Lower lobe of right lung (tissue), 2 donors: ENCODE measurements at places on chromosomes 7 and 10. TPM values are rescaled to one million over a fixed set of nuclear protein-coding genes. Genes with fewer than 3 reads are reported as not detected.

- no peaks in the 10 kb centered on the region for H3K27me3 ChIP-seq
- no peaks in the 10 kb centered on the region for H3K36me3 ChIP-seq
- no peak overlapping the region for H3K4me3 ChIP-seq
- H3K4me1 ChIP-seq, result no peaks in the 10 kb centered on the region
- H3K27ac ChIP-seq, result no peak overlapping the region
- no peak for DNase-seq
Measured at GRCh38 chr7:25294624-25295023, 66.3 kb upstream of the NPVF start.

GRCh38 chr7:67644151-67644550, 647.5 kb downstream of the TYW1 start:
- no peak for DNase-seq
- no peak overlapping the region for H3K4me3 ChIP-seq
- H3K27me3 ChIP-seq, result no peaks in the 10 kb centered on the region
- H3K36me3 ChIP-seq, result no peaks in the 10 kb centered on the region
- no peaks in the 10 kb centered on the region for H3K4me1 ChIP-seq

DNA sequence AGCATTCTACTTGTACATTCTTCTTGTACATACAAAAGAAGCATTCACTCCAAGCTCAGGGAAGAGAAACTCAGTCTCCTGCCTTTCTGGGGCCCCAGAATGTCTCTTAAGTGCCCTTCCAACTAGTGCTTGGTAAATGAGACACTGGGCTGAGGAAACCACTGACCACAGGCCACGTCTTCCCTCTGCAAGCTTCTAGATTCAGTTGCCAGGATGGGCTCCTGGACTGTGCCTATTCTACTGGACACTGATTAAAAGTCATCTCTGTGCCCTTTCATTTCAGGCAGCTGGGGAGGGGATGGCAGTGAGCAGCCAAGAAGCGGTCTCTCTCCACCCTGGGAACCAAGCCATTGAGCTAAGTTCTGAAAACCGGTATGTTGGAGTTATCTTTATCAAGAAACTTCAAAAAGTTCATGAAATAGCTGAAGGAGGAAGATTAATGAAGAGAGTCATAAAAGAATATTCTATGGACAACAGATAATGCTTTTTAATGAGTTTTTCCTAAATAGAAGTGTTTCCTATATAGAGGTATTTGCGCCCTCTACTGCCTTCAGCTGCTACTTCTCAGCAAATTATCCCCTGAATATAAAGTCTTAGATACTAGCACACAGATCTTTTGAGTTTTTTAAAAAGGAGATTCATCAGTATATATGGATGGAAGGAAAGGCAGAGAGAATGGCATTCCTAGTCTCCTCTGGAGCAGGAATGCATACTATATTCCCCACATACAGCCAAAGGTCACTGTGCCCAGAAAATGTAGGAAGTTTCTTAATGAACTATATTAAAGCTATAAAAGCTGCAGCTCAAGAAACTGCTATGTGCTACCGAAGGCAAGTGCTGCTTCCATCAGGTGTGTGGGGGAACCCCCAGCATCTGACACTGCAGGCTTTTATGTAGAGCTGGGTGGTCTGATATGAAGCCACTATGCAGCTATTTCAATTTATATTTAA, 8.4 kb upstream of the IFIT1B start:
- H3K27me3 ChIP-seq, result no peaks in the 10 kb centered on the region
- H3K27ac ChIP-seq, result no peak overlapping the region
- H3K4me3 ChIP-seq, result no peak overlapping the region

DNA sequence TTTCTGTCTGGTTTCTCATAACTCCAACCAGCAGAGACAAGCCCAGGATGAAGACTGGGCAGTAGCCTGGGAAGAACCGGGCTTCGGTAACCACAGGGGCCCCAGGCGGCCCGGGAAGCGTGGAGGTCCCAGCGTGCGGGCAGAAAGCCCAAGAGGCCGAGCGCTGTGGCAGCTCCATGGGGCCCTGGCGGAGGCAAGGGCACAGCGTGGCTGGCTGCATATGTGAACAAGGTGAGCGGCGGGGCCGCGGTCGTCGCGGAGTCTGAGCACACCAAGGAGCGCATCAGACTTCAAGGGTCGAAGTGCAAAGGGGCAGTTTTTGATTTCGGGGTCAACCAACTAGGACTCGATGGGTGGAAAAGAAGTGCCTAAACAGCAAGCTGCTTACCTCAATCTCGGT, 45.9 kb downstream of the AKR1D1 start:
- DNase-seq, result no peak
- no peak overlapping the region for H3K27ac ChIP-seq

The TSPAN33 gene
- total RNA-seq, result 9.5 TPM

The TAF3 gene
- total RNA-seq, result 10.8 TPM

DNA sequence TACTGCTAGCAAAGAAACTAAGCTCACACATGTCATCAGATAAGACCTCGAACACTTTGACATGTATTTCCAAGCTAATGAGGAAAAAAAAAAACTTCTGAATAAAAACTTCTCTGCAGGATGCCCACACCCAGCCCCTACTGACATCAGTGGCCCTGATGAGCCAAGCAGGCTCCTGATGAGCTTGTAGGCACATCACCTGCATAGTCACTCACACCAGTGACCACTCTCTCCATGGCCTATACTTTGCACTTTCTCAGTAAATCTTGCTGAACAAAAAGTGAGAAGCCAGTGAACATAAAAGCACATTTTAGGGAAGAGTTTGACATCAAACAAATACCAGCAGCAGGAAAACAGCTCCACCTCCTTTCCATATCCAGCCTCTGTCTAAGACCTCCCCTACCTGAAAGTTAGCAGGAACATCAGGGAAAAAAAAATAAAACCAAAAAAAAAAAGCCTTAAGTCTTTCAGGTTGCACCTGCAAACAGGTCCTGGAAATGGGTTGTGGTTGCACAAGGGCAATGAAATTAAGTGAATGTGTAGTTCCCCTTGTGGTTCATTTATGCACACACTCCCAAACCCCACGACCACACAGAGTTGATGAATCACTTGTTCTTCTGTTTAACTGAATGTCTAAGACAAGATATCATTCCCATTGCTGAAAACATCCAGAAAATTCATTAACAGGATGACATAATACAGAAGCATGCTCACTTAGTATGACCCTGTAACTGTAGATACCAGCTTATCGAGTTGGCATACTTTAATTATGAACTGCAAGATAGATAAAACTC, 205.2 kb upstream of the PDE1C start:
- no peaks in the 10 kb centered on the region for H3K36me3 ChIP-seq
- DNase-seq, result no peak
- peaks cover 13% of the 10 kb centered on the region for H3K27me3 ChIP-seq
- H3K4me3 ChIP-seq, result no peak overlapping the region

The TAC1 gene
- not detected for total RNA-seq

DNA sequence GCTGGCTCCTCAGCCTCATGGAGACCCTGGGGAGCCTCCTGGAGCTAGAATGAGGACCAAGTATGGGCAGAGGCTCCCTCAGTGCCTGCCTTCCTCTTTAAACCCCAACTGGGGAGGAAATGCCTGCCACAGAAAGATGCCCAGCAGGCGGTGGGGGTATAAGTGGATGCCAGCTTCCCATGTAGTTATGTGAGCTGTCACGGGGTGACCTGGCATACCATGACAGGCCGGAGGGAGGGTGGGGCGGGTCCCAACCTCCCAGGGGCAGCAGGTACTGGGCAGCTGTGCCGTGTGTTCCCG, 35.0 kb downstream of the COL13A1 start:
- no peak overlapping the region for H3K27ac ChIP-seq
- no peak for DNase-seq
- H3K27me3 ChIP-seq, result no peaks in the 10 kb centered on the region
- no peaks in the 10 kb centered on the region for H3K36me3 ChIP-seq
- H3K4me3 ChIP-seq, result no peak overlapping the region

GRCh38 chr7:17663061-17663675, 277.1 kb downstream of the SNX13 start:
- H3K27me3 ChIP-seq, result no peaks in the 10 kb centered on the region
- no peaks in the 10 kb centered on the region for H3K4me1 ChIP-seq
- H3K4me3 ChIP-seq, result no peak overlapping the region
- no peak for DNase-seq
- no peaks in the 10 kb centered on the region for H3K36me3 ChIP-seq

DNA sequence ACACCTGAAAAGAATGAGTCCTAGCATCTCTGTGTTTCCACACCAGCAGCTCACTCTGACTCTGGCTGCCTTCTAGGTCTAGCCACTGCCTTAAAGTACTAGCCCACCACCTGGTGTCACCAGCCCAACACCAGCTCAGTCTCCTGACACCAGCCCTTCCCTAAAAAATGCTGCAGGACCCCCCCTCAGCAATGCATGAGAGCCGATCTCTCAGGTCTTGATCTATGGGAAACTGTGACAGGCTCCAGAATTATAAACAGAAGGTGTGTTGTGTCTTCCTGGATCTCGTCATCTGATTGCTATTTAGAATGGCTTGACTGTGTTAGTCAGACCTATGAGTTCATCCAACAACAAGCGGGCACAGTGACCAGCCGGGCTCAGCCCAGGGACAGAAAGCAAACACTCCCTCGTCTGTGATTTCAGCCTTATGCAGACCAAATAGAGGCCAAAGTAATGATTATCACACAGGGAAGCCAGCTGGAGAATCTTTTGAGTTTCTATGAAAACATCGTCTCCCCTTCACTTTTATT, 66.6 kb downstream of the CUBN start:
- H3K27ac ChIP-seq, result peak overlapping the region; percentile 28
- DNase-seq, result no peak
- no peak overlapping the region for H3K4me3 ChIP-seq
- no peaks in the 10 kb centered on the region for H3K36me3 ChIP-seq
- H3K27me3 ChIP-seq, result no peaks in the 10 kb centered on the region

The HACD1 gene
- 20.4 TPM for total RNA-seq

DNA sequence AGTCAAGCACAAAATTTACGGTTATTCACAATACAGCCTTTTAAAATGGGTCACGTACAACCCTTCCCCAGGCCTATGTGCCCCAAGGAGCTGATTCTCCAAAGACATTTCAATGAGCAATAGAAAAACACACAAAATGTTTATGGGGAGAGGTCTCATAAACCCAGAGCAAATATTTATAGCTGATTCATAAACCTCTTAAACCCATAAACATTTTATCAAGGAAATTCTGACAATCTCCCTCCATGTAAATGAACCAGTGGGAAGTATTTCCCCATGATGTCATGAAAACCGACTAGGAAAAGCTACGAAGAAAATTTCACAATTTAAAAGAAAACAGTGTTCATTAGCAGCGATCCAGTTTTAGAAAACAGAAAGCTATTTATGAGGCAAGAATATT, 36.0 kb downstream of the SFMBT2 start:
- no peak overlapping the region for H3K27ac ChIP-seq
- H3K36me3 ChIP-seq, result peaks cover 14% of the 10 kb centered on the region
- no peaks in the 10 kb centered on the region for H3K4me1 ChIP-seq
- H3K4me3 ChIP-seq, result no peak overlapping the region
- H3K27me3 ChIP-seq, result no peaks in the 10 kb centered on the region

The GPR15LG gene
- total RNA-seq, result not detected

GRCh38 chr7:103718482-103719061, 270.9 kb downstream of the RELN start:
- no peak overlapping the region for H3K4me3 ChIP-seq
- H3K27me3 ChIP-seq, result no peaks in the 10 kb centered on the region
- no peak for DNase-seq

DNA sequence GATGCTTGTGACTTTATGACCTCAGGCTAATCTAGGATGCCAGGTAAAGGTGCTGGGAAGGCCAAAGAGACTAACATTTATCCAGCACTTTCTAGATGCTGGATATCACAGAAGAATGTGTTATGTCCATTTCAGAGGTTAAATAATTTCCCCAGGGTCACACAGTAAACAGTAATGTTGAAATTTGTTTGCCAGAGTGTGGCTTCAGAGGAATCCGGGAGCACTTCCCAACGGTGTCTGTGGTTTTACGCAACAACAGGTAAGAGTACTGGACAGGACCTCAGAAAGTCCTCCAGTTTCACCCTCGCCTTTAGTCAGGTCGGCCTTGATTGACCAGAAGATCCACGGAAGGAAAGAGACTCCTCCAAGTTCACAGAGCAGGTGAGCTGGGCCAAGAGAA, 1.7 kb downstream of the SHTN1 start:
- no peak for DNase-seq
- peak overlapping the region; percentile 93 for H3K27ac ChIP-seq
- no peaks in the 10 kb centered on the region for H3K36me3 ChIP-seq
- H3K27me3 ChIP-seq, result no peaks in the 10 kb centered on the region
- no peak overlapping the region for H3K4me3 ChIP-seq

- H3K4me3 ChIP-seq, result no peak overlapping the region
- no peaks in the 10 kb centered on the region for H3K36me3 ChIP-seq
- peak overlapping the region; percentile 90 for H3K27ac ChIP-seq
- H3K4me1 ChIP-seq, result peaks cover 26% of the 10 kb centered on the region
- no peak for DNase-seq
Measured at GRCh38 chr10:75293446-75293820, 57.7 kb upstream of the COMTD1 start.

The RAPGEF5 gene
- total RNA-seq, result 85.1 TPM

The HOXA11 gene
- not detected for total RNA-seq

GRCh38 chr7:147308539-147308938, 1191.9 kb downstream of the CNTNAP2 start:
- no peak overlapping the region for H3K4me3 ChIP-seq
- H3K27me3 ChIP-seq, result no peaks in the 10 kb centered on the region
- DNase-seq, result no peak
- H3K36me3 ChIP-seq, result no peaks in the 10 kb centered on the region
- no peaks in the 10 kb centered on the region for H3K4me1 ChIP-seq

GRCh38 chr10:81872206-81872862, 2.7 kb upstream of the NRG3 start:
- H3K4me1 ChIP-seq, result peaks cover 15% of the 10 kb centered on the region
- H3K27me3 ChIP-seq, result peaks cover 42% of the 10 kb centered on the region
- H3K36me3 ChIP-seq, result no peaks in the 10 kb centered on the region

DNA sequence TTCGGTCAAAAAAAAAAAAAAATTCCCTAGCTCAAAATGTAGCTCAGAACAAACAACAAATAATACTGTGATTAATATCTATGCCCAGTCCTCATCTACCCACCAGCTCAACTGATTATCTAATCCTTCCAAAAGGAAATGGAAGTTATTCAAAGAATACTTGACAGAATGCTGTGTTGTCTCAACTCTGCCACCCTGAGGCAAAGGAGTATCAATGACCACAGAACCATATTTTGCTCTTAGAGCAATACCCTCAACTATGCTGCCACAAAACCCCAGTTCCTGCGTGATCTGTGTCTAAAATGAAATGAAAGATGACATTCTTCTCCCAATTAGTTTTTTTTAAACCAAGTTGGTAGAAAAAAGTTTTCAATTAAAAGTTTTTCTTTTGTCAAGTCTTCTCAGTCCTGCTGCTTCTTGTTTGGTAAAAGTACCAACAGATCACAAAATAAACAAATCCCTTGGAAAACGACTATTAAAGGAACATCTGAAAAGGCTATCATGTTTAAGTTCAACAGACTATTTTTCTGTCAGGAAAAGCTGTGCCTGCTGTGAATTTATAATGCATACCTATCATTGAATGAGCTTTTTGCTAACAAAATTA, 21.6 kb downstream of the RBM28 start:
- no peak for DNase-seq
- H3K27me3 ChIP-seq, result no peaks in the 10 kb centered on the region
- H3K4me3 ChIP-seq, result no peak overlapping the region
- peaks cover 100% of the 10 kb centered on the region for H3K36me3 ChIP-seq
- peaks cover 7% of the 10 kb centered on the region for H3K4me1 ChIP-seq

GRCh38 chr7:102830197-102830596, 81.4 kb downstream of the FAM185A start:
- no peak overlapping the region for H3K4me3 ChIP-seq
- H3K27ac ChIP-seq, result no peak overlapping the region
- no peaks in the 10 kb centered on the region for H3K4me1 ChIP-seq

GRCh38 chr7:94511718-94512117, 2.1 kb downstream of the CASD1 start:
- H3K27ac ChIP-seq, result no peak overlapping the region
- H3K36me3 ChIP-seq, result no peaks in the 10 kb centered on the region
- peaks cover 18% of the 10 kb centered on the region for H3K4me1 ChIP-seq
- H3K27me3 ChIP-seq, result no peaks in the 10 kb centered on the region
